ENCODE measurements at places on chromosomes 1 and 21.

- no peak for DNase-seq
Observed at GRCh38 chr1:182340233-182341058, 51.1 kb downstream of the GLUL start.

DNA sequence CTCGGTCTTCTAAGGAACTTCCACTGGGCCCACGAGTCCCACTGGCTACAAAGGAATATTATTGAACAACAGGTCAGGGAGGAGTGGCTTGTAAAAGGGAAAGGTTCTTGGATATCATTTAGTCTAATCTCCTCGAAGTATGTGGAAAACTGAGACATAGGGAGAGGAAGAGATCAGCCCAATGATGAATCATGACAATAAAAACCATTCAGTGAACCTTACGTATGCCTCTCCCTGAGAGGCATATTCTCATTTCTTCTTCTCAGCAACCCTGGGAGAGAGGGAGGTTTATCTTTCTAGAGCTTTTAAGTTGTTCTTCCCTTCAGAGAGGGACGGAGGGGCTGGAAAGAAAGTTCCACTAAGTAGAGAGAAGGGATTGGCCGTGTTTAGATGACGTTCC is 5.3 kb upstream of the MOB3C start:
- no peak for DNase-seq

DNA sequence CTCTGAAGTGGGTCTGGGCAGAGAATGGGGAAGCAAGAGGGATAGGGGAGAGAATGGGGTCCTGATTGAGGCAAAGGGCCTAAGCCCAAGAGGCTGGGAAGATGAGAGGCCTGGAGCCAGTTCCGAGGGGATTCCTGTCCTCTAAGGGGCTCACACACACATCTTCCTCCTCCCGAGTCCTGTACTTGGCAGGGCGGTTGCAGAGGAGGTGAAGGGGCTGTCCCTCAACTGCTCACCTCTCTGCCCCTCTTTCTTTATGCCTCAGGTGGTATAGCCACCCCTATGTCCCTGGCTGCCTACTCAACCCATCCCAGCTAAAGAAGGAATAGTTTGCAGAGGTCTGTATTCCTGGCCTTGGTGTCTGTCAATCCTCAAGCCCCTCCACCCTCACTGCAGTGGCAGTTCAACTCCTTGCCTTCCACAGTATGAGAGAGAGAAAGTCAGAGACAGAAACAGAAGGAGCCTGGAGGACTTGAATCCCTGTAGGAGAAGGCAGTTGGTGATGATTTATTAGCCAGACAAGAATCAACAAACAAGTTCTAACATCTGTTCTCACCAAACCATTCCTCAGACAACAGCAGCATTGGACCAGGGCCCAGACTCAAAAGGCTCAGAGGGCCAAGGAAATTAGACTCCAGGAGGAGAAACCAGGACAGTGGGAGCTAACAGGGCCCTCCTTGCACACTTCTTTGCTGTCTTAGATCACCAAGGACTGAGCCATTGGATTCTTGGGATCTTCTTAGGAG is 10.7 kb downstream of the SH2D2A start:
- no peak for DNase-seq

- DNase-seq = no peak
Observed at GRCh38 chr1:35222322-35223083, 29.6 kb upstream of the SFPQ start.

DNA sequence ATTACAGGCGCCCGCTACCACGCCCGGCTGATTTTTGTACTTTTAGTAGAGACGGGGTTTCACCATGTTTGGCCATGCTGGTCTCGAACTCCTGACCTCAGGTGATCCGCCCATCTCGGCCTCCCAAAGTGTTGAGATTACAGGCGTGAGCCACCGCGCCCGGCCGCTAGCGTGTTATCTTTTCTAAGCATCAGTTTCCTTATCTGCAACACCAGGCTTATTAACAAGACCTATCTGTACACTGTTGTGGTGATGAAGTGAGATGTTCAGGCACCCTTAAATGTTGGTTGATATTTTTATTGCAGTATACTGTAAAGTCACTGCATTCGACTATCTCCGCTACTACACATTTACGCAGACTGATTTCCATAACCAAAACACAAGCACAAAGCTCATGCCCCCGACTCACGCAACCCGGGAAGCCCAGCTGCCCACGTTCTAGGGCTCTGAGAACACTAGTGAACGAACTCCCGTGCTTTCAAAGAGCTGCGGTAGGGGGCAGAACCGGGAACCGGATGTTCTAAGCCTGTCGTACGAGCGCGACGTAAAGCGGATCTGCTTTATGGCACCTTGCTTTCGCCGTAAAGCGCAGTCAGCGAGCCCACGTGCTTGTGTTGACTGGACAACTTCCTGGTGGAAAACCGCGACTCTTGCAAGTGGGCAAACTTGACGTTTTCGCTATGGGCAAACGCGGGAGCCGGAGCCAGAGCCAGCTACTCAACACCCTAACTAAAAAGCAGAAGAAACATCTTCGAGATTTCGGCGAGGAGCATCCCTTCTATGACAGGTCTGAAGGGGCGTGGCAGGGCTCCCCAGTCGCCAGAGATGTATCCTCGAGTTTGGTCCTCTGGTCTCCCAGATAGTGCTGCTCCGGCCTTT is at the start of gene UTP25:
Gene UTP25, plus strand, starts transcription at position 589 of the 879 bp plus-strand sequence. Its CDS starts 92 bp downstream, at position 681.
- DNase-seq = peak; percentile 94

DNA sequence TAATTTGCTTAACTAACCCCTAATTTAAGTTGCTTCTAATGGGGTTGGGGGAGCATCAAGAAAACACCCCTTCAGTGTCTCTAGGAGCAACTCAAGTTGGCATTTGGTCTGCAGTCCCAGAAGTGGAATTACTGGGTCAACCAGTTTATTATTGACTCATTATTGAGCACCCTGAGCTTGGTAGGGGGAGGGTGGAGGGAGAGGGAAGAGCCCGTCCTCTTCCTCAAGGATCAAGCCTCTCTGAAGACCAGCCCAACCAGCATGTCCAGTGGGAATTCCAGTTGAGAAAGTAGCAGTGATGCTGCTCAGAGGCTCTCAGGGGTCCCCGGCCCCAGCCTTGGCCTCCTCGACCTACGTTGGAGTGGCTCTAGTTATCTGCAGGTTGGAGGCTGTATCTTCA is 2.1 kb upstream of the PLA2G2F start:
- no peak for DNase-seq

DNA sequence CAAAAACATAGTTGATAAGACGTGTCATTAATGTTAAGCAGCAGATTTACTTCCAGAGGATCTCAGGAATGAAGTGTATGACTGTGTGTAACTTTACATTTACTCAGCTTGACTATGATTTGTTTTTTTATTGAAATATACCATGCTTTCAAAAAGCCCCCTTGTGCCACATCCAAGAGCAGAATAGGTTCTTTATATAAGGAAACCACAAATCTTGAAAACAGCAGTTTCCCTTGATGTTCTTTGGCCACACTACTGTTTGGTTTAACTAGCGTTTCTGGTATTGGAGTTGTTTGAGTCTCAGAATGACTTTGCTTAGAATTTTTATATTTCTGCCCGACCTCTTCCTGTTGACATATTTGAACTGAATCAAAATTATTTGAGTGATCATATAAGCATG is 25.0 kb downstream of the LRRC8C start:
- no peak for DNase-seq
